ENCODE measurements at places on chromosomes 13 and 19. TPM values are rescaled to one million over a fixed set of nuclear protein-coding genes. Genes with fewer than 3 reads are reported as not detected.

DNA sequence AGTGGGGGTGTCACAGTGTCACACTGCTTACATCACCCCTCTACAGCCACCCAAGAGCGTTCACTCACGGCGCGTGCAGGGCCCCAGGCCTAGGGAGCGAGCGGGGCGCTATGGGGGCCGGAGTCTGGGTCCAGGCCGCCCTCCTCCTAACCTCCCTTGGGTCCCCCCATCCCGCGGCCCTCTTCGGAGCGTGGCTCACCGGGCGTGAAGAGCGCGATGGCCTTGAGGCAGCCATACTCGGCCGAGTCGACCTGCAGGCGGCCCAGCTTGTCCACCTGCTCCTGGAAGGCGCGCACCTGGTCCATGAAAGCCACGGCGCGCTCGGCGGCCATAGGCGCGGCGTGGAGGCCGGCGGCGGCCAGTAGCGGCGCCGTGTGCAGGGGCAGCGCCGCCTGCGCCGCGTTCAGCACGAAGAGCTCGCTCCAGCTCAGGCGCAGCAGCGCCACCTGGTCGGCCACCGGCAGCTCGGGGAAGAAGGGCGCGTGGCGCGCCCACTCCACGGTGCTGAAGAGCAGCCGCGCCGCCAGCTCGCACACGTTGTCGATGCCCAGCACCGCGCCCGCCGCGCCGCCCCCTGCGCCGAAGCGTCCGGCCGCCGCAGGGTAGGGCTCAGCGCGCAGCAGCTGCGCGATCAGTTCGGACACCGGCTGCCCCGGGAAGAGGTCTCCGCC is 9.4 kb downstream of the OCEL1 start:
- DNase-seq: peak; percentile 74

- no peak for DNase-seq
These were observed 36.8 kb upstream of the TM9SF2 start for GRCh38 chr13:99464441-99464949.

GRCh38 chr19:14166999-14167575 is 30.7 kb upstream of the ASF1B start:
- DNase-seq: no peak

DNA sequence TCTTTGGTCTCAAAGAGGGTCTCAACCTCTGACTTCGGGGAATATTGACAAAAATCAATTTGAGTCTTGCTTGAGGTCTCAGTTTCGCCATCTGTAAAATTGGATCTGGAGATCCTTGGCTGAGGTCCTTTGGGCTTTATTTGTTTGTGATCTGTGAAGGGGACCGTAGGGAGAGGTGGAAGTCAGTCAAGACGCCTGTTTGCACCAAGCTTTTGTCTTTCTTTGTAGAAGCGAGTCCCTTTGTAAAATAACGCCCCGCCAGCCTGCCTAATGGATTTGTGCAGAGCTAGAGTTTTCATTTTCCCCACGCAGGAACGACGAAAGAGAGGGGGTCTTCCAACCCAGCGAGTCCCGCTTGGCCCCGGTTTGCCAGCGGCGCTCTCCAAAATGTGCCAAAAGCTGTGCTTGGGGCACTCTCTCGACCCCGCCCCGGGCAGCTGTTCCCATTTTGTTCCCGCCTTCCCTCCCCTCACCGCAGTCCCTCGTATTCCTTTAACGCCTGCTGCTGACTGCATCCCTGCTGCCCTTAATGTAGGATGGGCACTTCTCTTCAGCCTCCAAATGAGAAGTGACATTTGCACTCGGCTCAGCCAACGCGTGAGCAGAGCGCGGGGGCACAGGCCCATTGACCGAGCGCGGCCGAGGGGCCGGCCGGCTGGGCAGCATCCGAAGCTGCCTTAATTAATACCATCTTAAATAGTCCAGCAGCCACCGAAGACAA is 13.0 kb downstream of the ZIC5 start:
- no peak for DNase-seq

DNA sequence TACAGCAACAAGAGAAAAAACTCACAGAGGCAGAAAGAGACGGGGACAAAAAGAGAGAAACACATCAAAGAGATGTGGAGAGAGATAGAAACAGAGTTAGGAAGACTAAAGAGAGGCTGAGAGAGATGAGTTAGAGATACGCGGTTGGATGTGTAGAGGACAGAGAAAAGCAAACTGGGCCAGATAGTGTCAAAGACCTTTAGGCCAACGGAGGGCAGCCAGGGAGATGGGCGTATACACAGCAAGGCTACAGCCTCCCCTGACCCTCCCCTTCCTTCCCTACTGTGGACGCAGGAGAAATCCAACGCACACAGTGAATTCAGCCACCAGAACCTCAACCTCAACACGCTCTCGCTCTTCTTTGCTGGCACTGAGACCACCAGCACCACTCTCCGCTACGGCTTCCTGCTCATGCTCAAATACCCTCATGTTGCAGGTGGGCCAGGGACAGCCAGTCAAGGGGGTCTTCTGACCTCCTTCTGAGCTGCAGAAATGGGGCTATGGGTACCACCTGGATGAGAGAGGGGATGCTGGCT is 18.7 kb downstream of the CYP2B6 start:
- no peak for DNase-seq

KIR3DL2 gene
- total RNA-seq: 0.28 TPM

DNA sequence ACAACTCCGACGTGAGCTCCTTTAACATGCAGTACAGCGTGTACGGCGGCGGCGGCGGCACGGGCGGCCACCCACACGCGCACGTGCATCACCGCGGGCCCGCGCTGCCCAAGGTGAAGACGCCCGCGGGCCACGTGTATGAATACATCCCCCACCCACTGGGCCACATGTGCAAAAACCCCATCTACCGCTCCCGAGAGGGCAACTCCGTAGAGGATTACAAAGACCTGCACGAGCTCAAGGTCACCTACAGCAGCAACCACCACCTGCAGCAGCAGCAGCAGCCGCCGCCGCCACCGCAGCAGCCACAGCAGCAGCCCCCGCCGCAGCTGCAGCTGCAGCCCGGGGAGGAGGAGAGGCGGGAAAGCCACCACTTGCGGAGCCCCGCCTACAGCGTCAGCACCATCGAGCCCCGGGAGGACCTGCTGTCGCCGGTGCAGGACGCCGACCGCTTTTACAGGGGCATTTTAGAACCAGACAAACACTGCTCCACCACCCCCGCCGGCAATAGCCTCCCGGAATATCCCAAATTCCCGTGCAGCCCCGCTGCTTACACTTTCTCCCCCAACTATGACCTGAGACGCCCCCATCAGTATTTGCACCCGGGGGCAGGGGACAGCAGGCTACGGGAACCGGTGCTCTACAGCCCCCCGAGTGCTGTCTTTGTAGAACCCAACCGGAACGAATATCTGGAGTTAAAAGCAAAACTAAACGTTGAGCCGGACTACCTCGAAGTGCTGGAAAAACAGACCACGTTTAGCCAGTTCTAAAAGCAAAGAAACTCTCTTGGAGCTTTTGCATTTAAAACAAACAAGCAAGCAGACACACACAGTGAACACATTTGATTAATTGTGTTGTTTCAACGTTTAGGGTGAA is 6.6 kb downstream of the SLITRK5 start:
- no peak for DNase-seq

GRCh38 chr13:102091231-102091630 is 310.6 kb downstream of the FGF14 start:
- no peak for DNase-seq

- no peak for DNase-seq
These were observed 46.6 kb downstream of the MBNL2 start for GRCh38 chr13:97268772-97269171.

KASH5 gene
- not detected for total RNA-seq

- no peak for DNase-seq
These were observed 371.8 kb downstream of the SLITRK6 start for GRCh38 chr13:85427416-85427815.

LILRB3 gene
- 1.2 TPM for total RNA-seq

FUT6 gene
- not detected for total RNA-seq

GRCh38 chr13:23760000-23760399 is 129.2 kb downstream of the MIPEP start:
- DNase-seq: no peak

GRCh38 chr13:86581706-86582105 is 782.5 kb upstream of the SLITRK6 start:
- no peak for DNase-seq

QPCTL gene
- total RNA-seq: 11.3 TPM

GRCh38 chr13:24452044-24452443 is 60.5 kb downstream of the PARP4 start:
- no peak for DNase-seq

RUBCNL gene
- not detected for total RNA-seq

DNA sequence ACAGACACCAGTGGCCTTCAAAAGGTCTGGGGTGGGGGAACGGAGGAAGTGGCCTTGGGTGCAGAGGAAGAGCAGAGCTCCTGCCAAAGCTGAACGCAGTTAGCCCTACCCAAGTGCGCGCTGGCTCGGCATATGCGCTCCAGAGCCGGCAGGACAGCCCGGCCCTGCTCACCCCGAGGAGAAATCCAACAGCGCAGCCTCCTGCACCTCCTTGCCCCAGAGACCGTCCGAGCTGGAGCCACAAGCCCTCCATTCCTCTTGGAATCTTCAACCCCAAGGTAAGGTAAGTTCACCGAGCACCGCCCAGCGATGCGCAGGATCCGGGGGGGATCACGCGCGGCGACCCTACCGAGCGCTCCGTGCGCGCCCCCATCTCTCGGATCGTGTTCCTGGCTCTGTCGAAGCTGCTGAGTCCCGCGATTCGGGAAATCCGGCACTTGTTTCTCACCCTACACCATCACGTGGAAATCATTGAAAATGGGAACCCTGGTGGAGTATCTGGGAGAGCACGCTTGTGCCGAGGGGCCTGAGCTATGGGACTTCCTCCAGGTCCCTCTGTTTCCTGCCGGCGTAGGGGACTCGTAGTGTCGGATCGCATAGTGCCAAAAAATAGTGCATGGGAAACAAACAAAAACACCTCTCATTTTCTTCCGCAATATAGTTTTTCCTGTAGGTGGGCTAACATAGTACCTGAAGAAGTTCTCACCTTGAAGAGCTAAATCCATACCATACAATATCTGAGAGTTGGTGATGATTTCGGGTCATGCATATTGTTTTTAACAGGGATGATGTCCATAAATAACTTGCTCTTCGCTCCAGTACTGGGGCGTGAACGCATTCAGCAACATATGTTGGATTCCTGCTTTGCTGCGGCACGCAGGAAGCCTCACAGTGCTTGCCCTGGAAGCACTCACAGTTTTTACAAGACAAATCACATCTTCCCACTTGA is 9.3 kb downstream of the PDX1 start:
- no peak for DNase-seq

ATP8B3 gene
- total RNA-seq: 1.6 TPM

DNA sequence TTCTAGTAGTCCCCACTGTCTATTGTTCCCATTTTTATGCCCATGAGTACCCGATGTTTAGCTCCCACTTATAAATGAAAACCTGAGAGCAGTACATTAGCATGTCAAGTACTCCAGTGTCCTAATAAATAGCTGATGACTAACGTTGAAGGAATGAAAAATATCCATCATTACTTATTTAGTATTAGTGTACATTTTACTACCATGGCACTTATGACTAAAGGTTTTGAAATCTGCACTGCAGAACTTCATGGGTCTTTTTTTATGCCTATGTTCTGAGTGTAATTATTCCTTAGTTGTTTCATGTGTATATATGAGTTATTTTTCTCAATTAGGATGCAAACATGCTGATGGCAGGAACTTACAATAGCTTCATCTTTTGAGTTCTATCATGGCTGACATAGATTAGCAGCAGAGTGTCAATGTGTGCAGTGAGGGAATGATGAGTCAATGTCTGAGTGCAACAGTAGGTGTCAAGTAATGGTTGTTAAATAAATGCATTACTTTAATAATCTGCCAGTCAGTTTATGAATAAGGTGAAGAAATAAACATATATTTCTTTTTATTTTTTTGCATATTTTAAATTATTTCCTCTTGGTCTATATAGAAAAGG is 188.4 kb downstream of the ITGBL1 start:
- DNase-seq: no peak

IQCN gene
- total RNA-seq: 1.3 TPM

APOC1 gene
- total RNA-seq: 4.6 TPM

PTGIR gene
- total RNA-seq: 18.4 TPM

DNA sequence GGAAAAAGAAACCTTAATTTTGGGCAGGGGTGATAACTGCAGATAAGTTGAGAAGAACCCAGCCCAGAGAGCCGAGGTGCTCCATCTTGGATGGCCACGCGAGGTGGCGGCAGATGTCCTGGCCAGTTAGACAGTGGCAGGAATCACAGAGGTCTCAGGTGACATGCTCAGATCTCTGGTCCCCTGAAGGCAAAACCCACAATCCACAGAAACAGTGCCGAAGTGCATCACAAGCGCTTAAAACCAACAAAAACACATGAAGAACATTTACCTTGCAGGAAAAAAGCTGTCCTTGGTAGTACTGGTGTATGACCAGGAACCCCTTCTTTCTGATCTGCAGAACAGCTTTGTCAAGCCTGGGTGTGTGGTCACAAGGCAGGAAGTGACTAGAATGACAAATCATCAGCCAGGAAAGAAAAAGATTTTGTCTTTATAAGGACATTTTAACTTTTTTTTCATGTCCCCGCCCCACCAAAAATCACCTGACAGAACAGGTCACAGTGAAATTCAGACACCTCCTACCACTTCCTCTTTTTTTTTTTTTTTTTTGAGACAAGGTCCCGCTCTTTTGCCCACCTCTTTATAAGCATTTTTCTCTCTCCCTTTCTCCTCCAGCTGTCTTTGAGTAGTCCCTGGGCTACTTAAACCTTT is at the start of gene LCP1:
TSS of gene LCP1 (minus strand) at position 338 of the 651 bp plus-strand sequence. CDS start 22,515 bp downstream, outside the sequence.
- DNase-seq: peak; percentile 91

PRRG2 gene
- total RNA-seq: 1.2 TPM

PEG3 gene
- total RNA-seq: not detected

DNA sequence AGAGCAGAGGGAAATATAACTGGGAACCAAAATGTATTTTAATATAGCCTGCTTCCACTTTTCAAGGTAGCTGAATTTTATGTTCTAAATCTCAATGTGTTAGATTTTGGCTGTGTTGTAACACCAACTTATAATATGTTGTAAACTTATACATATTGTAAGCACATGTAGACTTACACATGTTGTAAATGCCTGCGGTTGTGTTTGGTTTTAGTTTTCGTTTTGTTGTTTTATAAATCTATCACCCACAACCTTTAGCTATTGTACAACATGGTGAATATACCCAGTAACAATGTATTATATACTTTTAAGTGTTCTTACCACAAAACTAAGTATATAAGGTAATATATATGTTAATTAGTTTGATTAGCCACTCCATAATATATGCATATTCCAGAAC is 15.6 kb downstream of the KCTD4 start:
- no peak for DNase-seq

GRCh38 chr13:105144936-105145335 is 1390.5 kb downstream of the EFNB2 start:
- DNase-seq: no peak

DNA sequence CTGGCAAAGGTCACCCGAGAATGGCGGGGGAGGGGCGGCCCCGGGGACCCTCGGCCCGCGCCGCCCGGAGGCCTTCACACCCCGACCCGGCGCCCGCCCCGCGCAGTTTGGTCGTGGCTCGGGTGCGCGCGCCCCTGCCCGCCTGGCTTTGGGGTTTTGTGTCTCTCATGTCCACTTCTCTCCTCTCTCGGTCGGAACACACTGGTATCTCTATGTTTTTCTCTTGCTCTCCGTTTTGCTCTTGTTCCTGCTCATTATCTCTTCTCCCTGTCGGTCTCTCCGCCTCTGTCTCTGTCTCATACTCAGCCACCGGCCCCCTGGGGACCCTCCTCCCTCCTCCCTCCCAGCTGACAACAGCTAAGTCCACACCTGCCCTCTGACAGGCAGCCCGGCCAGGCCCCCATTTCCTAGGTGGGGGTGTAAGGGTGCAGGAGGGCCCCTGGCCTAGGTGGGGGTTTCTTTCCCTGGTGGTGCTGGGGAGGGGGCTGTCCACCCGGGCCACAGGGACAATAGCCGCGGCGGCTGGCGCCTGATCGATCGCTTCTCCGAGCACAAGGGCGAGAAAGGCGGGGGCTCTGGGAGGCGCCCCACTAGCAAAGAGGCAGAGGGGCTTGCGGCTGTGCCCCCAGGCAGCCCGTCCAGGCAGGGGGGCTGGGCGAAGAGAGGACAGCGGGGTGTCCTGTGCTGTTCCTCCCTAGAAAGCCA is 2.3 kb downstream of the ONECUT3 start:
- DNase-seq: no peak
